ENCODE measurements at places on chromosomes 6 and 20.
A peak's percentile ranks its signal among the peaks of the same experiment; 100 is the strongest.

GRCh38 chr6:109344226-109344625 is 38.0 kb downstream of the CD164 start:
- DNase-seq = no peak

DNA sequence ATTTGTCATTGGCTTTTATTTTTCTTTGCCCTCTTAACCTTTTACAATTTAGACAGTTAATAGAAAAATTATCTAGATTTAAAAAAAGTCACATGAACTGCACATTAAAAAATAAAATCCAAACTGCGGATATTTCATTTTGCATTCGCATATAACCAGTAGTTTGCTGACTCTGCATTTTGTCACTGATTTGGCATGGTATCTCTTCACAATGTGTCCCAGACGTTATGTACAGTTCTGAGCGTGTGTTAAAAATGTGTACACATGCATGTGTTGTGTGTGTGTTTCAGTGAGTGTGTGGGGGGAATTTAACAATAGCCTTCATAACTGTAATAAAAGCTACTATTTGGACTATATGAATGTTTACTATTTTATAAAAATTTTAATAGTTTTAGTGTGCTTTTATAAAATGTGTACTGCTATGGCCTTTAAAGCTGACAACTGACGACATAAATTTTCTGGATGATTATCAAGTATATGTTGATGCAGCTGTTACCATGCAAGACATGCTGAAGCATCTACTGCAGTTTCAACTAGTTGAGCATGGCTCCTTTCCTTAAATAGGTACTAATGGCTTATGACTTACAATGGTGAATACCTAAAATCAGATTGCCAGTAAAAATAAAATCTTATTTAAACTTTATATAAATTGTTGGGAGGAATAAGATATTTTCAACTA is 67.7 kb downstream of the HMGCLL1 start:
- no peak for DNase-seq

GRCh38 chr6:115969207-115969929 is 91.3 kb downstream of the FRK start:
- DNase-seq = peak; percentile 18

DNA sequence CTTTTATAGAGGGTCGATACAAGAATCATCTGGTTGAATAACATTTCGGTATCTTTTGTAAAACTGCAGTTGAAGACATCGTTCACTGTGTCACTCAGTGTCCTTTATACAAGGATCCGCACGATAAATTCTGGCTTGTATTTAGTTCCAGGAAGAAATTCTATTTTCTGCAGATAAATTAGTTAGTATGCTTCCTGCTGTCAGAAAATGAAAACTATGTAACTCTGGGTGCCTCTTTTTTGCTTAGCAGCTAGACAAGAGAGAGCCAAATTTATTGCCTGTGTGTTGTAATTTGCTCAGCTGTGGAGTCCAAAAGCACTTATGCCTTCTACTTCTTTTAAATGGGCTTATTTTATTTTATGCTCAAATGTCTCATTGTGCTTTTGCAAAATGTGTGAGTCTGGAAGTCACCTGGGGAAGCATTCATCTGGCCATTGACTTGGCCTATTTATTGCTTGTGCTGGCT is 56.5 kb upstream of the KCNK16 start:
- DNase-seq = no peak

GRCh38 chr6:34052918-34053608 is 92.8 kb downstream of the GRM4 start:
- DNase-seq = no peak

GRCh38 chr6:48111143-48111506 is at the start of gene PTCHD4:
PTCHD4 (minus strand) TSS chr6:48111197; CDS start chr6:48068957, 42,240 bp downstream.
- DNase-seq = peak; percentile 52

DNA sequence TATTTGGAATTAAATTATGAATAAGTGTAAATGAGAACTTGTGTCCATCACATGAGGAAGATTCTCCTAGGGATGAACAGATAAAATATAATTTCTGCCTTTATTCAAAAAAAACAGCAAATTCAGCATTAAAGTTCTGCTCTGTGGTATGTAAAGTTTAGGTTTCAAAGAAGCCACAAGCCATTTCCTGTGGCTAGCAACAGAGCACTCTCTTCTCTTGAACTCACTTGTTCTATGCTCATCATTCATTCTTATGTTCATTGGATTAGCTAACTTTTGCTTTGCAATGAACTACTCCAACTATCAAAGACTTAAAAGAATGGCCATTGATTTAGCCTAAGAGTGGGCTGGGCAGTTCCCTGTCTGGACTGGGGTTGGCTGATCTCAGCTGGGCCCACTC is 20.8 kb upstream of the SNRPB2 start:
- no peak for DNase-seq

DNA sequence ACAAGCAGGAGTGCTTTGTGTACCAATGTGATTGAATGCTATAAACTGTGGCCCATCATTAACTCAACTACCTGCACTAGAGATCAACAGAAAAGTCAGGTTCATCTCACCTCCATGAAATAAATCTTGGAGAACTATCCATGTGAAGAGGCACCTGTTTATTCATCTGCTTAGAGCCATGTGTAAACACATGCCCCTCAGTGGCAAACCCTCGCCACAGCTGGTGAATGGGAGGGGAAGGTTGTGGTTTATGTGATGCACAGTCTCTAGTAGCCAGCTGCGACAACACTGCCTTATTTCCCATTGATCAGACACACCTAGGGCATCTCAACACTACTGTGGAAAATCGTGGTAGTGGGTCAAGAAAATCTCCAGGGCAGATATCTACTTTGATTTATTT is 640.2 kb downstream of the PTPRT start:
- DNase-seq = no peak

DNA sequence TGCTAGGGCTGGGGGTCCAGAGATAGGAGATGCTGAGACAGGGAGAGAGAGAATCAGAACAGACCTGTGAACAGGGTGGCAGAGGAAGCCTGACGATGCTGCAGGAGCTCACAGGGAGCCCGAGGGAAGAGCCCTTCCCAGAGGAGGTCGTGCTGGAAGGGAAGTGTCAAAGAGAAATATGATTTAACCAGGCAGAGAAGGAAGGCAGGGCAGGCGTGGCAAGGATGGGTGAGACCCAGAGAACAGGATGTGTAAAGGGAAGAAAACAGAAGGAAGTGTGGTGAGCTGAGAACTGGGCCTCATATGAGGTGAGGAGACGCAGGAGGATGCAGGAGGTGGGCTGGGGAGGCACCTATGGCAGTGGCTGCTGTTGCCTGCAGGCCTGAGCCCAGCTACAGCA is 105.6 kb downstream of the ZDHHC14 start:
- DNase-seq = no peak

DNA sequence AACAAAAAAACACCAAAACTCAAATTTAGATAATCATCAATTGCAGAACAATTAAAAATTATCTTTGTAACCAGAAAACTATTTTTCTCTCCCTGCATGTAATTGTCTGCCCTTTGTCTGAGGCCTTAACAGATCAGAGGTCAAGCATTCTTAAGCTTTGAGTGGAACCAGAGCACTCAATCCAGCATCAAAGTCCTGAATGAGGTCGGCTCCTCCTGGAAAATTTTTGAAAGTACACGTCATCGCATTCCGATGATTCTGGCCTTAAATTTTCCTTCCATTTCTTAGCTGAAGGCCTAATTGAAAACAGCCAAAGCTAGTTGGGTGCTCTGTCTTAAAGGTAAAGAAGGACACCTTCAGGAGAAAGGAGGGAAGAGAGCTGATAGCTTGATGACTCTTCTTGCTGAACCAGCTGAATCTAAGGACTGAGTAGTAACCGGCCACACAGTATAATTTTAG is 510.2 kb upstream of the SULF2 start:
- DNase-seq = peak; percentile 85

DNA sequence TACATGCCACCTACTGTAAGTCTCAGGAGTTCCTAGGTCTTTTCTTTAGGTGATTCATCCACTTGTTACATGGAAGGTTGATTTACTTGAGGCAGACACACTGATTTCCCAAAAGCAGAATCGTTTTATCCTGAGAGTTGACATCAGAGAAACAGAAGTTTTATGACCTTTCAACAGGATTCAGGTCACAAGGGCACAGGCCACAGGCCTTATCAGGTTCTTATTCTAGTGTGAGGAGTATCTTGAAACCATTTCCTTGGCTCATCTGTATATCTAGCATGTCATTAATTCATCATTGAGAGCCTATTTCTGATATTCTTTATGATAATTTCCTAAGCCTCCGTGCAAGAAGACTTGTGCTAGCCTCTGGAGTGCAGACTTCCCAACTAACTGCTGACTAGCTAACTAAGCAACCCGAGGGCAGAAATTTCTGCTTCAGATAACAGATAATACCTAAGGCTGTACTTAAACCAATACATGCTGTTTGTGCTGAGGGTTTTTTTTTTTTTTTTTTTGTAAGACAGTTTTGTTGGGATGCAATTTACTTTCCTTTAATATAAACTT is 44.9 kb upstream of the RFPL4B start:
- no peak for DNase-seq

GRCh38 chr6:139764498-139764986 is 390.1 kb upstream of the CITED2 start:
- peak; percentile 81 for DNase-seq

DNA sequence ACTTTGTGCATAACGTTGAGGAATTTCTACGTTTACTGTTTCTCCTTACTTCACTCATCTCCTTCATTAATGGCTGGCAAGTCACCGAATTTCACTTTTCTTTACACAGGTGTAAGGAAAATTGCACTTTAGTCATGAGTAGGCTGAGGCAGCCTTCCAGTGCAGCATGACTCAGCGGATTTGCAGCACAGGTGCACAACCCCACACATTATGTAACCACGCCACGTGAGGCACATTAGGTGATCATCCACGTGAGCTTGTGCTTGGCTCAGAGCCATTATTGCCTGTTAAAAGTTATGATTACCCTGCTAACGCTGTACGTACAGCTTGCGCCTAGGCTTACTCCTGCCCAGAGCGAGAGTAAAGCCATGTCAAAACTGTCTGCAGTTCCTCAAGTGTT is 158.8 kb downstream of the NKAIN2 start:
- DNase-seq = no peak

GRCh38 chr6:63799813-63800212 is 164.2 kb downstream of the PHF3 start:
- no peak for DNase-seq

DNA sequence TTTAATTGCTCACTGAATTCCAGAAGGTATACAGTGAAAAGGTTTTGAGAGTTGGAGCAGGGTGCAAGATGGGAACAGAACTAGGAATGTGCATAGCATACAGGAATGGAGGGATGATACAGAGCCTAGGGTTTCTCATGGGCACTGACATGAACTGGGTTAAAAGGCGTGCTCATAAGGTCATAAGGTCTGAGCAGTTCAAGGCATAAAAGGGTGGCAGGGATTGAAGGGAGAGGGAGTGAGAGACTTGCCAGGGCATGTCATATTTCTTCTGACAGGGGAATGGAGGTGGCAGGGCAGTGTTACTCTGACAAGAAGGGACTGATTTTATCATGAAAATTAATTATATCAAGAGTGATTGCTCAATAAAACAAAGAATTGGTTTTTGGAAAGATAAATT is 4.7 kb downstream of the MLIP start:
- no peak for DNase-seq

- DNase-seq = no peak
Measured at GRCh38 chr6:122722746-122723145, 56.8 kb upstream of the FABP7 start.

DNA sequence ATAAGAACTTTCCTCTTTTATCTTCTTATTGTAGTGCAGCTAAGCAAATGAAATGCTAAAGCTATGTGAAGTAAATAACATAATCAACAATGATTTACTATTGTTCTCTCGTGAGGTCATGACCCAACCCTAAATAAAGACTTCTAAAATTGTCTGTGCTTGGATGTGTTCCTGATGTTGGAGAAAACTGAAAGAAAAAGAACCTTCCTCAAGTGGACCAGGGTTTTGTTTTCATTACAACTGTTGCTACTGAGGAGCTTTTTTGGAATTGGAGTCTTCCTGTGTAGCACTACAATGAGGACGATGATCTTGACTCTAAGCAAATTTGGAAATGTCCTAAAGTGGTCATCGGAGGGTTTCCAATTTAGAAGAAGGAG is 59.7 kb upstream of the SUPT3H start:
- DNase-seq = no peak

DNA sequence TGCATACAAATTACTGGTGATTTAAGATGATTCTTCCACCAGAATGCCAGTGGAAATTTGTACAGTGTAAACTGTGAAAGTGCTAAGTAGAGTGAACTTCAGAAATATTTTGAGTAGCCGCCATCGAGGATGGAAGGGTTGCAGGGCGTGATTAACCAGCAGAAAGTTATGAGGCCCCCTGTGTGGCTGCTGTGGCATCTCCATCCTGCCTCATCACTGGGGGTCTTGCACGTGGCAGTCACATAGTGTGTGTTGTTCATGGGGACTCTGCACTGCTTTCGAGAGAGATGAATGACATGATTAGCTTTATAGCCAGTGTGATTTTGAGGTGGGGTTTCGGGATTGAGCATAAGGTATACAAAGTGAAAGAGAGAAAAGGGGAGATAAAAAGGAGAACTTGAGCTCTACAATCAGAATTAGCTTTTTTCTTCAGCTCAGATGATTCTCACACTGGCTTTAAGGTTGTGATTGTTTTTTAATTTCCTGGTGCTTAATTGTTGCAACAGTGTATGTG is 26.4 kb downstream of the KCTD20 start:
- DNase-seq = no peak

DNA sequence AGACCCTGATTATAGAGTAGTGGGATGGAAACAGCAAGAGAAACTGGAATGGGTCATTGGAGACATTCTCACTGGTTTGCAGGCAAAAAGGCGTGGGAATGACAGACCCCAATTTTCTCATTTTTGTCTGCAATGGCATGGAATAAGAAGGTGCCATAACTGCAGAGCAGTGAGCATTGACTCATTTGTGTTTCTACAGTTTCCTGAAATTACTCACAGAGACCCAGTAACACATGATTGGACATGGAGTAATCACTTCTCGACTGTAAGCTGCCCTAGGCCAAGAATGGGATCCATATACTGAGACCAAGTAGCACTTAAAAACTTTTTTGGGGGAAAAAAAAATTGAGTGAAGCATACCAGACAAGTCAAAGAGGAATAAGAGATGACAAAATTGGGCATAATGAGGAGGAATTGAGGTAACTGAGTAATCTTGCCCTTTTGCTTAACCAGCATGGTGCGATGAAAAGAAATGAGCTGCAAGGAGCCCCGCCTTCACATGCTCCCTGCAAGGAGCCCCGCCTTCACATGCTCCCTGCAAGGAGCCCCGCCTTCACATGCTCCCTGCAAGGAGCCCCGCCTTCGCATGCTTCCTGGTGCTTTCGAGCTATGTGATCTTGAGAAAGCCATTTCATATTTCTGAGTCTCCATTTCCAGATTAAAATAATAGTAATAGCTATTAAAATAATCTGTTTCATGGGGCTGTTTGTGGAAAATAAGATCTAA is 44.1 kb downstream of the NHSL1 start:
- no peak for DNase-seq

- no peak for DNase-seq
Measured at GRCh38 chr6:113412589-113413357, 444.4 kb upstream of the MARCKS start.

GRCh38 chr20:38170219-38170825 is 5.3 kb upstream of the TGM2 start:
- DNase-seq = no peak

Measured in AG20443 (cell line).